ENCODE measurements at places on chromosomes 6 and 20. TPM values are rescaled to one million over a fixed set of nuclear protein-coding genes. Genes with fewer than 3 reads are reported as not detected.

DNA sequence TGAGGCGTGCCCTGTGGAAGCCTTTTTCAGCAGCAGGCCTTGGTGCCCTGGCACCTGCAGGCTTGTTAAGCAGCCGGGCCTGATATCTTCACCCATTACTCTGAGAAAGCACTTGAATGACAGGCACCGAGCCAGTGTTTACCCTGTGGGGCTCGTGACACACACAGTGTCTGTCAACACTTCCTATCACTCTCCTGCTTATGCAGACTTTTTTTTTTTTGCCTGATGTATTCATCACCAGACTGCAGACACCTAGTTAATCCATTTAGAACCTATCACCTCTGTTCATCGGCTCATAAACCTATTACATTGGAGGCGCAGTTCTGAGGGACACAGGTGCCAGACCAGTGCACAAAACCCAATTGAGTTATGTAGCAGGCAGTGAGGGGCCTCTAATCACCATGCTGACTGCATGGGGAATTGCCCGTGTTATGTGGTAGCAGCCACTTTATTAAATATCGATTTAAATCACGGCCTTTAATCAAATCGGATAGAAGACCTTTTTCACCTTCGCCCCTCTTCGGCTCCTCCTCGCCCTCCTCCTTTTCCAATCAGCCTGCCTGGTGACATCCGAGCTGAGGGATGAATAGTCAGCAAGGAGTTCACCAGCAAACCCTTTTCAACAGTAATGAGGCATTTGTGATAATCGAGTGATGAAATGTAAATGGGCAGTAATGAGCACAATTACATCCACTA, 962.9 kb upstream of the SLC35B3 start:
- DNase-seq = no peak

DNA sequence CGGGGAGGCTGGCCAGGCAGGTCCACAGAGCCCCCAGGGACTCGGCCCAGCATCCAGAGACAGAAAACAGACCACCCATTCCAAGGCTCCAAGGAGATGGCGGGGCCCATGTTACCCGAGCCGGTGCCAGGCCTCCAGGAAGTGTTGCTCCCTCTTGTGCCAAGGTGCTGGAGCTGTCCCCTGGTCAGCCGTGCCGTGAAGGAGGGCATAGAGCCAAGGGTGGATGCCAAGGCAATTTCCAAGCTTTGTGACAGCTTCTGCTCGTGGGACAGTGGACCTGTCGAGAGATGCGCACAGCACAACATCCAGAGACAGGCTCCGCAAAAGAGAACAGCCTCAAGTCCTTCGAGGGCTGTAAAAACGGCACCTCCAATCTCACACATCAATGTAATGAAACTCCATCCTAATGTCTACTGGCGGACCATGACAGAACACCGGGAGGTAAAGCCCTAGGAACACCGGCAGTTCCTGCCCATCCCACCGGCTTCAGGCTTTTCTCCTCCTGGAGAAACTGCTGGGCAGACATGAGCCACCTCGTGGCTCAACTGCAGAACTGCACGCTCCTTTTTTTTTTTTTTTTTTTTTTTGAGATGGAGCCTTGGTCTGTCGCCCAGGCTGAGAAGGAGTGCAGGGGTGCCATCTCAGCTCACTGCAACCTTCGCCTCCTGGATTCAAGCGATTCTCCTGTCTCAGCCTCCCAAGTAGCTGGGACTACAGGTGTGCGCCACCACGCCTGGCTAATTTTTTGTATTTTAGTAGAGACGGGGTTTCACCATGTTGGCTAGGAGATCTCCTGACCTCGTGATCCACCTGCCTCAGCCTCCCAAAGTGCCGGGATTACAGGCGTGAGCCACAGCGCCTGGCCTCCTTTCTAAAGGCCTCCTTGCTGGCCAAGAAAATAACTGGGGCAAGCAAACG, 30.9 kb upstream of the AVP start:
- no peak for DNase-seq

- DNase-seq = no peak
Measured at GRCh38 chr6:100809346-100809745, 71.8 kb downstream of the ASCC3 start.

- DNase-seq = no peak
Measured at GRCh38 chr20:62394248-62395245, 7.6 kb downstream of the RPS21 start.

DNA sequence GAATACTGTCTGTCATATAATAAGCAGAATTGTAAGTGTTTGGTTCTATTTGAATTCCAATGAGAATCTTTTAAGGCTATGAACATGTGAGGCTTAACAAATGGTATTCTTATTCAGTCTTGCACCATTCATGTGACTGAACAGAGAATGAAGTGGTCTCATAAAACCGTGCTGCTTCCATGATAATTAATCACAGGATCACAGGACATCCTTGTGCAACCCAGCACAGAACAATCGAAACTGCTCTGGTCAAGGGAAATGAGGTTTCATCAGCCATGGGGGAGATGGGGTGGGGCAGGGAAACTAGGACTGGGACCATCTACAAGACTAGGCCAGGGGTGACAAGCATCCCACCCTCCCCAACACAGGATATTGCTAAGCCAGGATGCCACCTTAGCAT, 6.0 kb downstream of the PPIL6 start:
- DNase-seq = no peak

DNA sequence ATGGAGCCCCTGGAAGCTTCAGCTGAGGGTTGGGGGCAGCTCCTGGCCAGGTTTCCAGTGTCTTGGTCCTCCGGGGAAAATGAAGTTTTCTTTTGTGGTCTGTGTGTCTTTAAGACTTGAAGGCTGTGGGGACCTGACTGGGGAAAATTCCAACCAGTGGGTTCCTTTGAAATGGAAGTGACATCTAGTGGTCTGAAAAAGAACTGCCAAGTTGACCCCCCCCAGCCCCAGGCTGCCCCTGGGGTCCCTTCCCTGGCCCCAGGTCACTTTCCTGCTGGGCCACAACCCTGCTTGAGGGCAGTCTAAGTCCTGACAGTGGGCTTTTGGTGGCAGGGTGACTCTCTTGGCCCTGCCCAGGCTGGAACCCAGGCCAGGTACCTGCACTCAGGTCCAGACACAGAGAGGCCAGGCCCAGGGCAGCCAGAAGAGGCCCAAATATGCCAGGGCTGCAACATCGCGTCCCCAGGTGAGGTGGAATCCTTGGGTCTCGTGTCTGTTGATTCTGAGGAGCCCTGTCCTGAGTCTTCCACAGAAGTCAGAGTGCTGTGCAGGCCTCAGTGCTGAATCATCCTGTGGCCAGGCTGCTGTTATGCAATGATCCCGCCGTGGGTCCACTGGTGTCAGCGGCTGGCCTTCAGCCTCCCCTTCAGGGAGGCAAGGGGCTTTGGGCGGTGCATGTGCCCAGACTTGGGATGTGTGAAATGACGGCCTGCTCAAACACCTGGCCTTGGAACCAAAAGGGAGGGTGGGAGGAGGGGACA, 68.4 kb downstream of the VEGFA start:
- DNase-seq = peak; percentile 85

DNA sequence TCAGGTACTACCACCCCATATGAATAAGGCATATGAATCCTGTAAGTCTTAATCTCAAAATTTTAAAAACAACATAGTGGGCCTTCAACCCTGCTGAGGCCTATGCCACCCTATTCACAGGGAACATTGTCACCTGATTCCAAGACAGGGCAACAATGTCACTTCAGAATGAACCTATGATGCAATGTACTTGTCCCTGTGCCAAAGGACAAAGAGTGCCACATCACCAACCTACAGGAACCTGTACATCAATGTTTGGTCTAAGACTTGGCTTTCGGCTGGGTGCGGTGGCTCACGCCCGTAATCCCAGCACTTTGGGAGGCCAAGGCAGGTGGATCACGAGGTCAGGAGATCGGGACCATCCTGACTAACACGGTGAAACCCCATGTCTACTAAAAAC, 318.5 kb upstream of the JARID2 start:
- DNase-seq = no peak

- no peak for DNase-seq
Measured at GRCh38 chr6:43334466-43335095, 26.0 kb upstream of the CRIP3 start.

- no peak for DNase-seq
Measured at GRCh38 chr20:11895861-11896387, 21.8 kb upstream of the BTBD3 start.

DNA sequence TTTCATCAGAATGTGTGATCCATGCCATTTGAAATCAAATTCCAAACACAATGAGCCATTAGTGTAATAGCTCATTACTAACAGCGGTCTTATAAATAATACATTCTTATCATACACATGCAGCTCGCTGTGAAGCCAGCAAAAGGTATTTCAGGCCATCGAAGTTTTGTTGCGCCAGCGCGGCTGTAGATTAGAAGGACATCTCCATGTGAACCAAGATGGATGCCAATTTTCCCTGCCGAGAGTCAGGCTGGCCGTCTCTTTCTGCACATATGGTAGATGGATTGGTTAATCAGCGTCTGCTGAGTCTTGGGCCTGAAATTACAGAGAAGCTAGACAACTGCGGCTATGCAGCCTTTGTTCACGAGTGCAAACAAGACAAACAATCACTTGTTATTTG, 44.1 kb downstream of the CFAP61 start:
- DNase-seq = no peak

GRCh38 chr20:3082306-3082951, 2.1 kb downstream of the AVP start:
- no peak for DNase-seq

DNA sequence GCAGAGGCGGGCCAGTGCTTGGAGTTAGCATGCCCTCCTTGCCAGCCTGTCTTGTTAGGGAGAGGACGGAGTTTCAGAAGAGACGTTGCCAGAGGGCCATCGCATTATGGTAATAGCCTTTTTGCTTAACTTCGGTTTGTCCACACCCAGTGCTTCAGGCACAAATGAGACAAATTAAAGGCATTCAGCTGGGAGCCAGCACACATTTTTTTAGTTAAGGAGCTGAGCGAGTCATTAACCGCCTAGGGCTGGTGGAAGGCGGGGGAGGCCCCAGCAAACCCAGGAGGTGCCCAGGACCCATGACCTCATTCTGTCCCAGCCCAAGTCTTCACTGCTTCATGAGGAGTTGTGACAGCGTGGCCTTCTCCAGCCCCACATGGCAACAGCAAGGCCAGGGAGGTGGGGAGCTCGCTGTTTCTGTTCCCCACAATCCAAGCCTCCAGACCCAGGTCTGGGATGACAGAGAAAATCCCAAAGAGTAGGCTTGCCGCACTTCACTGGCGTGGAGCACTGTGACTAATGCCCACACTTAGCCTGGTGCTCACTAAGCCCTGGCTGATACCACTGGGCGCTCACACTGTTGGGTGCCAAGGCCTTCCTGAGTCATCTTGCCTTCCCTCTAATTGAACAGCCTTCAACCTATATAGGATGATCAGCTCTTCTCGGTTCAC, 237.1 kb downstream of the ANKRD60 start:
- no peak for DNase-seq

Gene APCDD1L
- total RNA-seq = 0.96 TPM

Gene FAXC
- total RNA-seq = not detected

Gene C20orf204
- total RNA-seq = 0.35 TPM

Gene KCNQ2
- 0.71 TPM for total RNA-seq

Gene MAP3K5
- total RNA-seq = 251 TPM

Gene NRN1
- 4.1 TPM for total RNA-seq

Measured in adrenal gland (tissue), 19 donors.